AG04450 (cell line): ENCODE measurements at places on chromosomes 12 and 14. TPM values are rescaled to one million over a fixed set of nuclear protein-coding genes. Genes with fewer than 3 reads are reported as not detected.

COX6A1 gene
- polyA plus RNA-seq = 414 and 536 TPM in 2 replicates

KRT80 gene
- 2.1 and 2.3 TPM in 2 replicates for polyA plus RNA-seq

NAV3 gene
- 29.8 and 36.1 TPM in 2 replicates for polyA plus RNA-seq

DNA sequence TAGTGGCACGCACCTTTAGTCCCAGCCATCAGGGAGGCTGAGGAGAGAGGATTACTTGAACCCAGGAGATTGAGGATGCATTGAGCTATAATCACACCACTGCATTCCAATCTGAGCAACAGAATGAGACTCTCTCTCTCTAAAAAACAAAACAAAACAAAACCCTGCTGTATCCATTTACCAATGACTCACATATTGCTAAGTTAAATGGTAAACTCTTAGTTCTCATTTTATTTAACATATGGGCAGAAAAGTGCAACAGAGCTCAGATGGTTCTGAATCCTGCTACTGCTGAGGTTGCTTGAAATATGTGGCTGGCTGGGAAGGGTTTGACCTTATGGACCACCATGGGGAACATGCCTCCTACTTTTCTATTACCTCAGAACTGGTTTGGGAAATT lies 33.7 kb upstream of the CCNT1 start:
- peak; percentile 29 for DNase-seq

DNA sequence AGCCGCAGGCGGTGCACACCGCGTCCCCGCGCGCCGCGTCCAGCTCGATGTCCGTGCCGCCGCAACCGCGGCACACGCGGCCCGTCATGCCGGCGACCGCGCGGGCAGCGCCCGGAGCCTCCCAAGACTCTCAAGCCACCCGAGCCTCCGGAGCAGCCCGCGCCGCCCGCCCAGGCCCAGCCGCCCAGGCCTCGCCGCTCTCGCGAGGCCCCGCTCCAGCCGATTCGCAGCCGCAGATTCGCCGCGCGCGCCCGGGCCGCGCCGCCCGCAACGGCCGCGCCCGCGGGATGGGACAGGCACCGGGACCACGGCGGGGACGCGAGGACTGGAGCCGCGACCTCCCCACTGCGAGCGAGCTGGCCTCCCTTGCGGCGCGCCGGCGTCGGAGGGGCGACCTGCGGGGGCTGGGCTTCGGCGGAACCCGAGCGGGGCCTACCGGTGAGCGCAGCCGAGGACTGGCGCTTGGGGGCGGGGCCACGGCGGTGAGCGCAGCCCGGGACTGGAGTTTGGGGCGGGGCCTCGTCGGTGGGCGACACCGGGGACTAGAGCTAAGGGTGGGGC lies at the start of gene BRF1:
Gene BRF1, minus strand, starts transcription at position 460 of the 561 bp plus-strand sequence. Its CDS starts 372 bp downstream, at position 88.
- peak; percentile 63 for DNase-seq

OR4E2 gene
- polyA plus RNA-seq = not detected in 2 replicates

ASCL1 gene
- polyA plus RNA-seq = not detected in 2 replicates

- DNase-seq = no peak
Observed at GRCh38 chr12:15757553-15758255, 31.5 kb downstream of the EPS8 start.

GRCh38 chr12:26188127-26188526 lies 7.2 kb upstream of the SSPN start:
- peak; percentile 43 for DNase-seq

DNA sequence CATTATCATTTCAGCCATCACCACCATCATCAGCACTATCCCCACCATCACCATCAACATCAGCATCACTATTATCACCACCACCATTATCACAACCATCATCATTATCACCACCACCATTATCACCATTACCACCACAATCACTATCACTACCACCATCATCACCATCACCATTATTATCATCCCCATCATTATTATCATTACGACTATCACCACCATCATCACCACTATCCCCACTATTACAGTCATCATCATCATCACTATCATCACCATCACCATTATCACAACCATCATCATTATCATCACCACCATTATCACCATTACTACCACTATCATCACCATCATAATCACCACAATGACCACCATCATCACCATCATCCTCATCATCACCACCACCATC lies 50.4 kb upstream of the CMKLR1 start:
- DNase-seq = no peak

- DNase-seq = no peak
Observed at GRCh38 chr12:26686408-26686807, 146.6 kb downstream of the ITPR2 start.

GRCh38 chr12:115385141-115385540 lies 701.2 kb upstream of the TBX3 start:
- no peak for DNase-seq

DNA sequence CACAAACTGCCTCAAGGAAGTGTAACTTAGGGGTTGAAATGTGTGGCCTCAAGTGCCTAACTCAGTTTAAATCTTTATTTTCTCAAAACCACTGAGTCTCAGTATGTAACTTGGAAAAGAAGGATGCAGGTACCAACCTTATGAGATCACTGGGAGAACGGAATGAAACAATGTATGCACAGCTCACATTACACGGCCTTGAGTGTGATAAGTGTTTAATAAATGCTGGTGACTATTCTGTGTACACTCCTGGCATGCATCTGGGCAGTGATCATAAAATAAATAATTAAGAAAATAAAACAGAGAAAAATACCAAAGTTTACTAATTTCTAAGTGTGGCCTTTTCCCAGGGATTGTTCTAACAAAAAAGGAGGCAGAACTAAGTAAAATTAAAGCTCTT lies 974.5 kb upstream of the FLRT2 start:
- no peak for DNase-seq

ZC3H10 gene
- 1.5 and 1.9 TPM in 2 replicates for polyA plus RNA-seq

DNA sequence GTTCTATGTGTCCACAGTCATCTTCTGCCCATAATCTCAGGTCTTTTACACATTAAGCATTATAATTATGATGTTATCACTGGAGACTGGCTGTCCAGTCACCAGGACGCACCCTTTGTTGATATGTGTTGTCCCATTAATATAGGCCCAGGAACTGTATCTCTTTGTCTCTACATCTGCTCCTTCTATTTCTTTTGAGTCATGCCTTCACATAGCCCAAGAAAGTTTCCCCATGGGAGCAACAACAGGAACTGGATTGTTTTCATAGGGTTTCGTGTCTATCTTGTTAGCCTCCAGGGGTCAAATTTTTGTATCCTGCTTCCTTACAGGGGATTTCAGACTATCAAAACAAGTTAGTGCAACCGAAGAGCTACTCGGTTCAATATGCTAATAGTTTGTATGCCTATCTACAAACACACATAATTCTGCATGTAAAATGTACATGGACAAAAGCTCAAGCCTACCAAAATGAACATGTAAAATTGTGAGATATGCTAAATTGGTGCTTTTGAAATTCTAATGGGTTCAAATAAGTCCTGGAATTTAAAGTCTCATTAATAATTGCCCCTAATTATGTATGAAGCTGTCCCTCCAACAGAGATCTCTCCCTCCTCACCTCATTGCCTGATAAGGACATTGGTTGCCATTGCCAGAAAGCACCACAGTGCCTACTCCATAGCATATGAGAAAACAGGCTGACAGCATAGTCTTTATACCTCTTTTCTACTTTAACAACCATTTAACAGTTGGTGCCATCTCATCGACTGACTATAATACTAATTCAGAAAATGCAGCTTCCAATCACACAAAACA lies 99.8 kb upstream of the DIO2 start:
- no peak for DNase-seq

DNA sequence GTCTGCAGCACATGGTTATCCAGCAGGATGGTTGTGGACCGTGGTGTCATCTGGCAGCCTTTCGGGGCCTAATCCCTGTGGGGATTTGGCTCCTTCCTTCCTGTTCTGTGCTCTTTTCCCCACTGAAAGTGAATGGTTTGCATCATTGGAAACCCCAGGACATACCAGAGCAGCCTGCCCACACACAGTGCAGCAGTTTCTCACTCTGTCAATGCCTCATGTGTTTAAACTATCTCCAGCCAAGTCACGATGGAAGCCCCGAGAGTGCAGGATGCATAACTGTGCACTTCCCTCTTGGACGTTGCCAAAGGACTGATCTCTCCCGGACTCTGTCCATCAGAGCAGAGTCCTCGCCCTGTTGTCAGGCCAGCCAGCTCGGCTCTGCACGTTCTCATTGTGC lies 29.0 kb upstream of the AMN start:
- peak; percentile 93 for DNase-seq

GRCh38 chr14:89330236-89331002 lies 86.6 kb downstream of the FOXN3 start:
- DNase-seq = peak; percentile 79

MTERF2 gene
- 5.0 and 7.5 TPM in 2 replicates for polyA plus RNA-seq

DNA sequence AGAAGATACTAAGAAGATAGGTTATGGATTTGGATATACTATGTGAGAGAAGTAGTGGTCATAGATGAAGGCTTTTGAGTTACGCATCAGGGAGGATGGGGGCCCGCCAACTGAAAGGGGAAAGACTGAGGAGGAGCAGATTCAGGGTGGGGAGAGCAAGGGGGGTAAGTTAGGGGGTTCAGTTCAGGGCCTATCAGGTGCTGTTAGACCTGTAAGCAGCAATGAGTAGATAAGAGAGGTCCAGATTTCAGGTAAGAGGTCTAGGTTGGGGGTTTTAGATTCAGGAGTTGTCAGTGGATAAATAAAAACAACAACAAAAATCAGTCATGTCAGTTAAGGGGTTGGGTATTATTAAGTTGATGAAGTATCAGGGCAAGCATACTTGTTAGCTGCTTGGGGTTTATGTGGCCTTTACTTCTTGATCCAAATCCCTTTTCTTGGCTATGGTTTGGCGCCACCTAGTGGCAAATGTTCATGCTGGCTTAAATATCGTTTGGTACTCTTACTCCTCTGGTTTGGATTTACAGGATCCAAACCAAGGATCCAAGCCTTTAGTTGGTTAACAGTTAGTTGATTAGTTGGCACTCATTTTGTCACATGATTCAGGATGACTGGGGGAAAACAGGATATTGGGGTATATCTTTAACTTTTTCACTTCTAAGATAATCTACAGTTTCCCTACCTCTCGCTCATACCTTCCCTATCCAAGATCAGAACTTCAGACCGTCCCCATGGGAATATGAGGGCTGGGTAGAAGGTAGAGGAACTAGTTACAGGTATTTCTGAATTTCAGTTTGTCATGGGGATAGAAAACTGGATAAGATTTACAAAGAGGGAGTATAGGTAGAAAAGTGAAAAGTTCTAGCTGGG lies 65.1 kb downstream of the PCNX1 start:
- peak; percentile 82 for DNase-seq
